ENCODE measurements at places on chromosomes 3 and 15.

GRCh38 chr3:151037746-151038477 lies 47.6 kb upstream of the MED12L start:
- DNase-seq, result no peak

- DNase-seq, result no peak
Measured at GRCh38 chr3:82641701-82642100, 880.3 kb upstream of the GBE1 start.

- DNase-seq, result peak; percentile 17
Measured at GRCh38 chr3:183825456-183826161, at the start of gene MAP6D1. Gene MAP6D1 (minus strand): TSS chr3:183825577. CDS start chr3:183825547, 30 bp downstream.

- DNase-seq, result no peak
Measured at GRCh38 chr3:25818335-25818734, 28.4 kb downstream of the OXSM start.

DNA sequence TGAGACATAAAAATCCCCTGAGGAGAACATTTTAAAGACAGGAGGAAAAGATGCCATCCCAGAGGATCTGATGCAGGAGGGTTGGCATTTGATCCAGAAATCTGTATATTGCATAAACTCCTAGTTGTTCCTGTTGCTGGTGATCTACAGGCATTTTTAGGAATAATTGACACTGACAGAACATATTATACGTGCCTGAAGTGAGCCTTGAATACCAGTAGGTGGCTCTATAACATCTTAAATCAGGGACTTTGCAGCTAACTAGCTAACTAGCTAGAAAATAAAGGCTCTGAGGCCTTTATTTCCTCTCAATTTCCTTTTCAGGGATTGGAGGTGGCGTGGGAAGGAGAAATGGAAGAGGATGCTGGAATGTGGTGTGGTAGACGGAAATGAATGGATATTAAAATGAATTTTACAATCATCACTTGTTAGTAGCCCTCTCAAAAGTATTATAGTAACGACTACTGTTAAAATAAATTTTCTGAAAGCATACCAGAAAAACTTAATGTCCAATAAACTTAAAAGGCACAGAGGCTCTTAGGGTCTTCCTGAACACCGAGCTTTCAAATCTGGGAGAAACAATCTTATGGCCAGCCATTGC lies 73.8 kb upstream of the ZBED2 start:
- no peak for DNase-seq

DNA sequence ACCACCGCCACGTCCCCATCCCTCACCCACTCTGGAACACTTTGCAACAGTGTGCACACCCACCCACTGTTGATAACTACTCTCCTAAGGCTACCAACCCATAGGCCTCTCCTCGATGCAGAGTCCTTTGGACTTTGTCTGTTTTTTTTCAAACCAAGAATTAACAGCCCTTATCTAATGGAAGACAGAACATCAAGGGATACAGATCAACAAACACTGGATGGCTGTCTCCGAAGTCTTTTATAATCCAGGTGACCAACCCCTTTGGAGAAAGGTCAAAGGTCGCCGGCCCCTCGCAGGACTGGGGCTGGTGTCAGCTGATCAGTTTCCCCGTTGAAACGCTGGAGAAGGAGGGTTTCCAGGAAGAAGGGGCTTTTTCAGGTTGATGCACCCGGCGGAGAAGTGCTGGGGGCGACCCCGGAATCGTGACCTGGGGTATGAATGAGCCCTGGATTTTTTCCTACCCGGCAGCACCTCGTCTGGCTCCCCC lies 532 bp downstream of the B4GALT4 start:
- DNase-seq, result no peak

DNA sequence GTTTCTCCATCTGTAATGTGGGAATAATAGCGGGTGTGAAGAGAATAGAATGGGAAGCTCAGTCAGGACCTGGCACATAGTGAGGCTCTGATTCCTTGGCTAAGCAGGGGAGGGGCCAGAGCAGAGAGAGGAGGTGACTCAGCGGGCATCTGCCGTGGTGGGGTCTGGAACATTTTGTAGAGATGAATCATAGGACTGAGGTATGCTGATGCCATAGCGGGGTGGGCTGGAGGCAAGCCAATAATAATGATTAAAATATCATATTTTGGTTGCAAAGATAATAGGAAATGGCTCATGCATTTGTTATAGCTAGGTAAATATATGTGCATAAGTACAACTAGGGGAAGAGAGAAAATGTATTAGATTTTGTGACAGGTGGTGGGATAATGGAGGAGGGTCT lies 11.2 kb downstream of the TGM4 start:
- DNase-seq, result no peak

DNA sequence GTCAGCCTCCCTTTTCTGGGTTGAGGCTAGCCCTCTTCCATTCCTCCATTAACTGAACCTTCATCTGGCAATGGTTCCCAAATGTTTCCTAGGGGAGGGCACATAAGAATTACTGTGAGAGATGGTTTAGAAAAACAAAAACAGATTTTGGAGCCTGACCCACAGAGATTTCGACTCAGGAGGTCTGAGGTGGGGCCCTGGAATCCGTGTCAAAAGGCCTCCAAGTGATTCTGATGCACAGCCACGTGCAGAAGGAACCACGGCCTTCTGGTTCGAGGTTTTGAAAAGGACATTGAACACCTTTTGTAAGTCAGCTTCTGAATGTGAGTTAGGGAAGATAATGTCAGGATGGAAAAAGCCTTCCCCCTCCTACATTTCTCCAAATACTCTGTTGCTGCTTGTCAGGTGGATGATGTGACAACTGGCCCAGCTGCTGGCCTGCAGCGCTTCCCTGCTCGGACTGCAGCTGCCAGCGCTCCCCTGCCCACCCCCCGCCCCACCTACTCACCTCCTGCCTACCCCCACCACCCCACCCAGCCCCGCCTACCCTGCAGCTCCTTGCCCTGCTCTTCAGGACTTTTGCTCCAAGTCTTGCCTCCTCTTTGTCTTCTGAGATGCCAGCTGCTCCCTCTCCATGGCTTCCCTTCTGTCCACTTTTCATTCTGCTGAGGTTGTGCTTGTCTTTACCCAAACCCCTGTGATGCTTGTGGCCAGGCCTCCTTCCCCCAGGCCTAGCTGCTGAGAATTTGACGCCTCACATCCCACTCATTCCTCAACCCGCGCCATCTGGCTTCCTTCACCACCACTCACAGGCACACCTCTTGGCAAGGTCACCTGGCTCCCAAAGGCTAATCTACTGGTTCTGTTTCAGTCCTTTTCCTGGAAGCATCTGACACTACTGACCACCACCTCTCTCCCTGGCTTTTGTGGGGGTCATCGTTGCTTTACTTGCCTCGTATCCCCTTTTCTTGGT lies 6.6 kb downstream of the EHD4 start:
- DNase-seq, result no peak

DNA sequence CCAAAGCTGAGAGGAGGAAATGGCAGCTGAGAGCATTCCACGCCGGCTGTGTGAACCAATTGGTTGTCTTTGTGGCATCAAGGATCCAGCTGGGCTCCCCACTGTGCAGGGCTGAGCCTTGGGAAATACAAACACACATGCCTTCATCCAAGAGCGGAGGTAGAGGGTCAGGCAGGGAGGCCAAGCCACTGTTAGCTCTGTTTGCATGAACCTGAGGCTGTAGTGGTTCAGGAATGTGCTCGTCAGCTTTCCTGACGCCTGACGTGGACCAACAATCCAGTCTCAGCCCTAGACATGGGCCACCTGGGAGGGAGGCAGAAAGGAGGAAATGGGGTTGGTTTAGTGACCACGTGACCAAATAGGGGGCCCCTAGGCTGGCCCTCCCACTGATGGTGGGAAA lies 276.9 kb downstream of the TLE3 start:
- no peak for DNase-seq

GRCh38 chr3:191401775-191402357 lies 59.1 kb upstream of the PYDC2 start:
- no peak for DNase-seq

- DNase-seq, result no peak
Measured at GRCh38 chr3:123094516-123095313, 27.9 kb downstream of the PDIA5 start.

DNA sequence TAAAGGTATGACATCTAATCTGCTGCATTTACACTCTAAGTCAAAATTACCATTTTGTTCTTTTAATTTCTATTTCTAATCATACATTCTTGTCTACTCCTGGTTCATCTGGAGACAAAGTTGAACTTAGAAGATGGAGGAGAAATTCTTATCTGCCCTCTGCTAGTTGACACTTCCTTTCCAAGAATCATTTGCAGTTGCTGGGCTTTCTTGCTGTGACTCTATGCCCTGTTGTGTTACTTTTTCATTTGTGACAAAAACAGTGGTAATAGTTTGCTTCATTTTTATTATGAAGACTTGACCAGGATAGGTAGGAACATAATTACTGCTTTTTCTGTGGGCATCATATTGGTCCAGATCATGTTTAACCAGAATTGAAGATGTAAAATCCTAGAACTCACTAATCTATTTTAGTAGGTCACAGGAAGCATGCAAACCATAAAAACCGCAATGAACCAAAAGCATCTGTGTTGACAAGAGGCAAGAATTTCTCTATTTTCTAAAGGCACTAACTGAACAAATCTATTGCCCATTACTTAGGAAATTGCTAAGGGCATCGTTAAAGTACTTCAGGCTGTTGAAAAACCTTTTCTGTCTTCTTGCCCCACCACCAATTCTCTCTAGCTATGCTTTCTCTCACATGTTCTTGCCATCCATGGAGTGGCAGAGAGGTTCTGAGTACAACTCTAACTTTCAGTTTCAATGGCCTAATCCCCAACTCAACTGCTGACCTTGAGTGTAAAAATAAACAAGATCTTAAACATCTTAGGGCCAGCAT lies 4.2 kb upstream of the CCR2 start:
- no peak for DNase-seq

DNA sequence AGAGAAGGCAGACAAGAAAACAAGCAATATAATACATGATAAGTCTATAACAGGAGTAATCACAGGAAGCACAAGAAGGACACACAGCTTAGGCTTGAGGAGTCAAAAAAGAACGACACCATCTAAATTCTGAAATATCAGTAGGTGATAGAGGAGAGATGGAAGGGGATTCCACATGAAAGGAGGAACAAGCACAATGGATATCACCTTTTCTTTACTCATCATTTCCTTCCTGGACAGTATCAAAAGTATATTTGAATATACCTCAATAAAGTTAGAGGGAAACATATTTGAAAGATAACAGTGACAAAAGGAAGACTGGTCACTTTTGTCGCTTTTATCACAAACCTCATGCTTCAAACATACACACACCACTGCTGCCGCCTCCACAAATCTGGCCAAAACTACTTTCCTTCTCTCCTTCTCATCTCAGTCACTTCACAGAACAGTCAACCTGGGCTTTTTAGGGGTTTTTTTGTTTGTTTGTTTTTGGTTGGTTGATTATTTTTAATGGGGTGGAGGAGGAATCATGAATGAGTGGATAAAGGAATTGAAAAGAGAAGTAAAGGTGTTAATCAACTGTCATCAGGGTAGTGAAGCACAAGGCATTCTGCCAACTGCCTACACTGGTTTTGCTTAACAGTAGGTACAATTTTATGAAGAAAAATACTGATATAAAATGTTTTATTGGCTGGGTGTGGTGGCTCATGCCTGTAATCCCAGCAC lies 18.5 kb downstream of the DENND4A start:
- DNase-seq, result no peak

GRCh38 chr3:95721938-95722337 lies 1092.5 kb upstream of the EPHA6 start:
- DNase-seq, result no peak

GRCh38 chr3:141561426-141562034 lies 74.7 kb downstream of the RASA2 start:
- DNase-seq, result no peak

GRCh38 chr15:73679964-73680363 lies 4.2 kb upstream of the CD276 start:
- no peak for DNase-seq

DNA sequence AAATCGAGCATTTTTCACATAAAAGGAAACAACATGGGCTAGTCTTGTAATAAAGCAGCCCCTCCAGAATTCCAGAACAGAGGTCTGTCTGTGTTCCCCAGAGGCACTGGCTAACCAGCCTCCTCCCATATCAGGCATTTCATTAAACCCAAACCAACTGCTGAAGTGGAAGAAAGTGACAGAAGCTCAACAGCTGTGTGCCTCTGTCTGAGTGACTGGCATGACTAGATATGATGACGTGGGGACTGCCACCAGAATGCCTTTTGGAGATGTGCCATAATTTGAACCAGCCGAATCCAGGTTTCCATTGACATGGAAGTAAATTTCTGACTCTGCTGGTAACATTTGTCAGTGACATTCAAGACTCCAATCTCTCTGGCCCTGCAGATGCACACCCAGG lies 8.7 kb downstream of the LIMD1 start:
- DNase-seq, result no peak

- DNase-seq, result no peak
Measured at GRCh38 chr3:414063-414462, 217.5 kb downstream of the CHL1 start.

- DNase-seq, result no peak
Measured at GRCh38 chr3:181292984-181293383, 303.4 kb upstream of the DNAJC19 start.

- DNase-seq, result no peak
Measured at GRCh38 chr15:98085003-98085639, 124.6 kb downstream of the ARRDC4 start.

DNA sequence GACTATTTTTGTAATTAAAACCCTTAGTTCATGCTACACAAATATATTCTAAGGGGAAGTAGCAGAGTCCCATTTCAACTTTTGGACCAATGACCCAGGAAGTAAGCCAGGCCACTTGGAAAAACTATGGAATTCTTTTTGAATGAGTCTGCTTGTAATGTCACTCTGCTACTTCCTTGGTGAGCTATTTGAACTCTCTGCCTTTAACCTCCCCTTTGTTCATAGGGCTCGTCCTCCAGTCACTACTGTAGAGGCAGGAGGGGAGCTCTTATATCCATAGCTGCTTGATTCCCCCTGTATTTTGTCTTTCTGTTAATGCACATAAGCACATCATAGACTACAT lies 119.6 kb downstream of the UACA start:
- DNase-seq, result no peak

DNA sequence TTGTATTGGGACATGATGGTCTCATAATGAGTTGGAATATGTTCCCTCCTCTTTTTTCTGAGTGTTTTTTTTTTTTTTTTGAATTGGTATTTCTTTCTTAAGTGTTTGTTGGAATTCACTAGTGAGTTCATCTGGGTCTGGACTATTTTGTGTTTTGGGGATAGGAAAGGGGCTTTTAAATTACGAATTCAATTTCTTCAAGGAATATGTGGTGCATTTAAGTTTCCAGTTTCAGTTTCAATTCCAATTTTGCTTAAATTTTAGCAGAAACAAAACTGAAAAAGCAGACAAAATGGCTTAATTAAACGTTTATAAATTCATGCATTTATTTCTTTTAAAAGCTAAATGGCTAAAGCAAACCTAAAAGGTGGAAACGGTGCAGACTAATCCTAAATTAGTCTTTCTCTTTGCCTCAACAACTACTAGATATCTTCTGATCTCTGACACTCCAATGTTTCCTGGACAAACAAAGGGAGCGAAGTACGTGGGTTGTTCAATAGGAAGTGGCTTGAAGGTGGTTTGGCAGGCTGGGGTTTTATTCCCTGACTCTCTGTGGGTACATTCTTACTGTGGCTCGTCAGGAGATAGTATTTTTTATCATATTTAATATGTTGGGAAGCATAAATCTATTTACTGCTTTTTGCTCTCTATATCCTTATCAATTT lies 50.0 kb upstream of the CORO2B start:
- no peak for DNase-seq
